Activated CD4-positive, alpha-beta memory T cell treated with anti-CD3 and anti-CD28 coated beads for 36 hours (primary cell): ENCODE measurements at places on chromosomes 11 and 22.

DNA sequence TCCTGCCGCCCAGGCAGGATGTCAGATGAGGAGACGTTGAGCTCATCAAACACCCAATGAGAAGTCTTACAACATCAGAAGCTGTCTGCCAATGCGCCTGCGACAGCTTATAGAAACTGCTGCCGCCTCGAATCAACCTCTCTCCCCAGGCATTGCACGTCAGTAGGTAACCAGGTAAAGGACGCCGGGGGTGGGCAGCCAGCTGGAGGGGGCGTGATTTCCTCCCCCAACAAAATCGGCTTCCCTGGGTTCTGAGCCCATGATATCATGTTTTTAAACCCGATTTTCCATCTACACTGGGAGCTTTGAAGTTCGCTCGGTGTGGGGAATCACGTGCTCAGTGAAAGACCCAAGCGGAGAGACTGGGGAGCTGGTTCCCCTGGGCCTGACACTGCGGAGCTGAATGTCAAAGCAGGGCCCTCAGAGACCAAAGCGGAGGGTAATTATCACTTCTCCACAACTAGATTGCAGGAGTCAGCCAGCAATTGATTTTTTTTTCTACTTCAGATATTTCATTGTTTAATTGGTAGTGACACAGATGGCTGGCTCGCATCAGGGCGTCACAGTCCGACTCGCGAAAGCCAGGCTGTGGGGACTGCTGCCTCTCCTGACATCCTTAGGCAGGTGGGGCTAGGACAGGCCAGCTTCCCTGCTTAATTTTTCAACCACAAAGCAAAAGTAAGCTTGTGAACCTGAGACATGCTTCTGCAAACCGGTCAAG lies 15.4 kb downstream of the FAM83F start:
- no peaks in the 10 kb centered on the region for H3K36me3 ChIP-seq
- DNase-seq, result peak; percentile 45
- H3K4me1 ChIP-seq, result peaks cover 13% of the 10 kb centered on the region
- peak overlapping the region; percentile 18 for H3K4me3 ChIP-seq
- H3K27me3 ChIP-seq, result peaks cover 25% of the 10 kb centered on the region

DNA sequence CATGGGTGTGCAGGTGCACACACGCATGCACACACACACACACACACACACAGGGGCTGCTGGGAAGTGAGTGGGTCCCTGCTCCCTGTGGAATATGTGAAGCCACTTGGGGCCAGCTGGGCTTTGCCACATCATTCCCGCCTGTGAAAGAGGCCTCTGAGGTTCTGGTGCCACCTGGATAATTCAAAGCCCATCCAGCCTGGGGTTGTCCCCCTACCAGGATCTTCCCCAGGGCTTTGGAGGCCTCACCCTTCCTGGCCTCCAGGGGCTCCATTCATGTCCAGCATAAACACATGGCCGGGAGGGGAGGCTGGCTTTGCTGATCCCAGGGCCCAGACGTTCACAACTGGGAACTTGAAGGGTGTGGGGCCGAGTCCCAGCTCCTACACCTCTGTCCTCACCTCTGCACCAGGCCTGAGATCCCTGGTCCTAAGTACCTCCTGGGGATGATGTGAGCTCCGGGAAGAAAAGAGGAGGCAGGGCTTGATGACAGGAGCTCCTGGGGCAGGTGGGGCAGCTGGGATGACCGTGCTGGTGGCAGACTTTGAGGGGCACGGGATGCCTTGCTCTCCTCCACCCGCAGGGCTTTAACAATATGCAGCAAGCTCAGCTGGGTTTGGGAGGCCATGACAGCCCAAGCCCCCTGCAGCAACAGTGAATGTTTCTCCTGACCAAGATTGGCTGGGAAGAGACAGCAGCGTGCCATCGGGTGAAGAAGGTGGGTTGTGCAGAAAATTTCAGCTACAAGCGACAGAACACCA lies 14.2 kb downstream of the LINC01488 start:
- no peaks in the 10 kb centered on the region for H3K36me3 ChIP-seq
- DNase-seq, result no peak
- H3K27me3 ChIP-seq, result peaks cover 8% of the 10 kb centered on the region
- H3K4me3 ChIP-seq, result no peak overlapping the region

GRCh38 chr11:123903932-123904331 lies 2.0 kb downstream of the OR8D4 start:
- H3K36me3 ChIP-seq, result no peaks in the 10 kb centered on the region
- peaks cover 3% of the 10 kb centered on the region for H3K27me3 ChIP-seq
- H3K4me3 ChIP-seq, result no peak overlapping the region
- no peak overlapping the region for H3K27ac ChIP-seq

DNA sequence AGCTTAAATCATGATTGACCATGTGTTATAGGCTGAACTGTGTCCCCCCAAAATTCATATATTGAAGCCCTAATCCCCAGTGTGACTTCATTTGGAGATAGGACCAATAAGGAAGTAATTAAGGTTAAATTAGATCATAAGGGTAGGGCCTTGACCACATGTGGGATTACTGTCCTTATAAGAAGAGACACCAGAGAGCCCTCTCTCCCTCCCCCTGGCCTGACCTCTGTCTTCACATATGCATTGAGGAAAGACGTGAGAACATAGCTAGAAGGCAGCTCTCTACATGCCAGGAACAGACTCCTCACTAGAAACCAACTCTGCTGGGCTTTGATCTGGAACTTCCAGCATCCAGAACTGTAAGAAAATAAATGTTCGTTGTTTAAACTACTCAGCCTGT lies 13.6 kb upstream of the NUP50 start:
- no peak overlapping the region for H3K4me3 ChIP-seq
- H3K27me3 ChIP-seq, result no peaks in the 10 kb centered on the region
- DNase-seq, result no peak
- no peaks in the 10 kb centered on the region for H3K4me1 ChIP-seq

- H3K36me3 ChIP-seq, result no peaks in the 10 kb centered on the region
- no peak overlapping the region for H3K4me3 ChIP-seq
- peak; percentile 64 for DNase-seq
- peaks cover 48% of the 10 kb centered on the region for H3K27me3 ChIP-seq
- H3K4me1 ChIP-seq, result peaks cover 5% of the 10 kb centered on the region
These were observed 53.2 kb downstream of the GRIK4 start for GRCh38 chr11:120564573-120565311.

- no peak for DNase-seq
- no peaks in the 10 kb centered on the region for H3K27me3 ChIP-seq
- H3K36me3 ChIP-seq, result peaks cover 20% of the 10 kb centered on the region
These were observed 6.9 kb upstream of the NEAT1 start for GRCh38 chr11:65415499-65416340.

GRCh38 chr22:42937164-42937843 lies 77.6 kb downstream of the PACSIN2 start:
- no peaks in the 10 kb centered on the region for H3K27me3 ChIP-seq
- H3K4me3 ChIP-seq, result no peak overlapping the region
- H3K27ac ChIP-seq, result no peak overlapping the region
- peak; percentile 63 for DNase-seq
- H3K36me3 ChIP-seq, result no peaks in the 10 kb centered on the region

DNA sequence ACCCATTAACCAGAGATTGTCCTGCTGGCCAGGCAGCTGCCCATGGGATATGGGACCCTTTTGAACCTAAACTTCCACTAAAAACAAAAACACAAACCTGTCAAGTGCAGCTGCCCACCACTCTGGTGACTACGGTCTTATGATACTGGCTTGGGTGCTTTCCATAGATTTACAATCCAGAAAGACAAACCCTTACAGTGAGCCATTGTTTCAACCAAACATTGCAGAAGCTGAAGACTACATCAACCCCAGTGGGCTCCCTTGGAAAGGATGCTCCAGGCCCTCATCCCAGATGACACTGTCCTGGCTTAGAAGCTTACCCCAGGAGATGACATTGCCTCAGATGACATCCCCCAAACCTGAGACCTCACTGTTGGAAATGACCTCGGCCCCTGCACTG lies 56.9 kb upstream of the WNT11 start:
- H3K4me3 ChIP-seq, result no peak overlapping the region
- no peaks in the 10 kb centered on the region for H3K4me1 ChIP-seq
- no peaks in the 10 kb centered on the region for H3K36me3 ChIP-seq
- no peak overlapping the region for H3K27ac ChIP-seq
- no peak for DNase-seq

DNA sequence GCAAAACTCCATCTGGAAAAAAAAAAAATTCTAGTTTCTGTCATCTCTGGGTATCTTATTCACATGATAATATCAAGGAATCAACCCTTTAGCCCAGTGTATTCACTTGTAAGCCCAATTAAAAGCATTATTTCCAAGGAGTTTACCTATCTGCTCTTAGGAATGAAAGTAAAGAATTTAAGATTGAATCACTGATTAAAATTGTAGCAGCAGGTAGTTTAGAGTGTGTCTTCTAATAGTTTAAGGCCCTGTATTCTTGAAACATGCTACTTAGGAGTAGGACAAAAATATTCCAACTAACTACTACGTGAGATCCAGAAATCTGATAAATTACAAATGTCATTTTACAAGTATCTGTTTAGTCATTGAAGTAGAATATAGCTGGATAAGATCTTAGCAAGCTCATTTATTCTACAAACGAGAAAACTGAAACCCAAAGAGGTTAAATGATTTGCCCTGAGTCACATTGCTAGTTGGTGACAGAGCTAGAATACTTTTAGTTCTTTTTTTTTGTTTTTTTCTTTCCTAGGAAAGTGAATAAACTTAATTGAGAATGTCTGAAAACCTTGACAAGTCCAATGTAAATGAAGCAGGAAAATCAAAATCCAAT lies 4.0 kb downstream of the TCP11L1 start:
- no peak overlapping the region for H3K27ac ChIP-seq
- H3K4me1 ChIP-seq, result peaks cover 37% of the 10 kb centered on the region
- H3K27me3 ChIP-seq, result no peaks in the 10 kb centered on the region
- H3K36me3 ChIP-seq, result peaks cover 25% of the 10 kb centered on the region
- H3K4me3 ChIP-seq, result no peak overlapping the region
- no peak for DNase-seq

GRCh38 chr11:133826866-133827265 lies 18.4 kb downstream of the SPATA19 start:
- DNase-seq, result no peak
- no peaks in the 10 kb centered on the region for H3K36me3 ChIP-seq
- H3K27ac ChIP-seq, result no peak overlapping the region
- H3K4me1 ChIP-seq, result no peaks in the 10 kb centered on the region

DNA sequence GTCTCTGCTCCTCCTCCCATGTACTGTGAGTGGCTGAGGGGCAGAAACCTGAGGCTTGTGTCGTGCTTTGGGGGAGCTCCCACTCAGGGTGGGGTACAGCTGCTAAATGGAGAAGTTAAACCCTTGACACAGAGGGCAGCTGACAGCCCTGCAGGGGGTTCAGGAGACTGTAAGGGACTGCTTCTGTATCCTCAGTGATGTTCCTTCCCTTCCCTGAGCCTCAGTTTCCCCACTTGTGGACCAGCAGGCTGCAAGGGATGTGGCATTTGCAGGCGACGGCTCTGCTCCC lies 15.6 kb downstream of the SYNGR1 start:
- no peak for DNase-seq
- no peaks in the 10 kb centered on the region for H3K27me3 ChIP-seq
- H3K27ac ChIP-seq, result no peak overlapping the region

DNA sequence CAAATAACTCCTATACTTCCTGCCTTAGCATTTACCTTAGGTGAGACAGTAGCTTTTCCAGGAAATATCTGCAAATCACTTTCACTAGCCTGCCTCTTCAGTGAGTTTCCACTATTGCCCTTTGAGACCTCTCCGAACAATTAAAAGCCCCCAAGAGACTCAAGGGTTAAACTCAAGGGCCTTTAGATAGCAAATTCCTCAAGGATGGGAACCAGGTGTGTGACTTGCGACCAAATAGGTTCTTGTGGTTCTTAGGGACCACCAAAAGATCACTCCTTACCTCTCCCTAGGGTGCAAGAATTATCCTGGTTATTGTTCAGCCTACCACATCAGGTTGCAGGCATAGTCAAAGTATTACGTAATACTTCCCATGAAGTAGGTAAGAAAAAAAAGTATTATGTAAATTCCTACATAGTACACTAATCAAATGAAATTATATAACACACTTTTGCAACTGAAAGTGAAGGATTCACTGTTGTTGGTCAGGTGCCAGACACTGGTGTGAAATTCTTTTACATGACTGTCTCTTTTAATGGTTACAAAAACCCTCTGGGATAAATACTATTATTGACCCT lies 1.4 kb upstream of the RDX start:
- H3K4me1 ChIP-seq, result peaks cover 40% of the 10 kb centered on the region
- peaks cover 5% of the 10 kb centered on the region for H3K36me3 ChIP-seq
- H3K27me3 ChIP-seq, result no peaks in the 10 kb centered on the region

DNA sequence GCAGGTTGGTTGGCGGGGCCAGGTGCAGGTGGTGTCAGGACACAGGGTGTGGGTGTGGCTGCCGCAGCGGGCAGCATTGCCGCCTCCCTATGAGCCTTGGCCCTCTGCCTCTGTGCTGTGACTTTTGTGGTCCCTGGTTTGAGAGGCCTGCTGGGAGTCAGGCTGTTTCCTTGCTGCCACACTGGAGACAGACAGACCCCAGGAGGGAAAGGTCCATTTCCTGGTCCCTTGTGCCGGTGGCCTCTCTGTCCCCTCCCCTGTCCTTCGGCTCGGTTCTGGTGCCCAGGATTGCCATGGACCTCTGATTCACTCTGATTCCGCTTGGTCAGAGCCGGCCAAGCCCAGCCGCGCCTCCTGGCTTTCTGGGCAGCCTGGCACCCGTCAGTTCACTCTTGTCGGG lies 196.9 kb downstream of the TBC1D22A start:
- no peaks in the 10 kb centered on the region for H3K27me3 ChIP-seq
- H3K4me1 ChIP-seq, result peaks cover 2% of the 10 kb centered on the region
- H3K36me3 ChIP-seq, result peaks cover 5% of the 10 kb centered on the region
- no peak overlapping the region for H3K27ac ChIP-seq

GRCh38 chr11:64875369-64876228 lies 2.8 kb downstream of the EHD1 start:
- no peak for DNase-seq
- H3K27me3 ChIP-seq, result no peaks in the 10 kb centered on the region
- H3K4me3 ChIP-seq, result peak overlapping the region; percentile 99

- no peak for DNase-seq
- H3K36me3 ChIP-seq, result no peaks in the 10 kb centered on the region
- no peak overlapping the region for H3K27ac ChIP-seq
- no peak overlapping the region for H3K4me3 ChIP-seq
These were observed 48.5 kb upstream of the SLC35C1 start for GRCh38 chr11:45756384-45757010.

GRCh38 chr11:98587884-98588283 lies 432.9 kb upstream of the CNTN5 start:
- no peak overlapping the region for H3K27ac ChIP-seq
- H3K36me3 ChIP-seq, result no peaks in the 10 kb centered on the region
- H3K27me3 ChIP-seq, result no peaks in the 10 kb centered on the region
- no peak for DNase-seq
- no peak overlapping the region for H3K4me3 ChIP-seq
- H3K4me1 ChIP-seq, result no peaks in the 10 kb centered on the region

- H3K4me3 ChIP-seq, result peak overlapping the region; percentile 95
- peak overlapping the region; percentile 92 for H3K27ac ChIP-seq
- peaks cover 31% of the 10 kb centered on the region for H3K4me1 ChIP-seq
- H3K27me3 ChIP-seq, result no peaks in the 10 kb centered on the region
- DNase-seq, result peak; percentile 57
These were observed 1.1 kb upstream of the SLC35F2 start for GRCh38 chr11:107859459-107860239.

DNA sequence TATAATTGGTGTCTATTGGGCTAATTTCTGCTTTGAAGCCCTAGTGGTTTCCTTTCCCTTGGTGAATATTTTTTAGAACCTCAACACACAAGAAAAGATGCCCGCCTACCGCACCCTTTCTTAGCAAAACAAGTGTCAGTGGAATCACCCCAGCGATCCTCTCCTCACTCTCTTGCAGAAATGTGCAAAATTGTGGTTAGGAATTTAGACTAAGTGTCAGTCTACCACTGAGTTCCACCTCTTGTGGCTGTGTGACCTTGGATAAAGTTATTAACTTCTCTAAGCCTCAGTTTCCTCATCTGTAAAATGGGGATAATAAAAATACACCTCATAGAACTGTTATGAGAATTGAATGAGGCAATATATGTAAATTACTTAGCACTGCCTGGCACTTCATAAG lies 5.3 kb upstream of the JAML start:
- peak; percentile 44 for DNase-seq
- H3K27ac ChIP-seq, result no peak overlapping the region
- no peaks in the 10 kb centered on the region for H3K27me3 ChIP-seq
- H3K4me1 ChIP-seq, result peaks cover 34% of the 10 kb centered on the region
- H3K4me3 ChIP-seq, result no peak overlapping the region
- peaks cover 71% of the 10 kb centered on the region for H3K36me3 ChIP-seq
